ENCODE measurements at places on chromosomes 6 and 20. TPM values are rescaled to one million over a fixed set of nuclear protein-coding genes. Genes with fewer than 3 reads are reported as not detected.

CALHM4 gene
- not detected for total RNA-seq

CAPN11 gene
- 0.78 TPM for total RNA-seq

TRIM40 gene
- not detected for total RNA-seq

GCNT2 gene
- 37.1 TPM for total RNA-seq

DNA sequence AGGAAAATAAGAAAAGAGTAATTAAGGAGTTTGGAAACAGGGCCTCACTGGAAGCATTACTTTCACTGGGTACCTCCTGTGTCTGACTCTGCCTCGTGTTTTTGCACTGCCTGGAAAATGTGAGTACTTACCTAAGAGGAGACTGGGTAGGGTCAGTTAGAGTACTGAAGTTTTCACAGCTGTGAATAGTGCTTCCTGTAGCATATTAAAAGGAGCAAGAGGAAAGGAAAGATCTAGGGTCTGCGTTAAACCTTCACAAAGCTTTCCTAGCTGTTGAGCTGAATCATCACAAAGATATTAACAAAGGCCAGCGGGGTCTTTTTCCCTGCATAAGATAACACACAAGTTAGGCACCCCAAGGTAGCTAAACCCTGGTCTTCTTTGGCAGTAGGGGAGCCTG lies 82.3 kb downstream of the MLIP start:
- DNase-seq, result no peak

DNA sequence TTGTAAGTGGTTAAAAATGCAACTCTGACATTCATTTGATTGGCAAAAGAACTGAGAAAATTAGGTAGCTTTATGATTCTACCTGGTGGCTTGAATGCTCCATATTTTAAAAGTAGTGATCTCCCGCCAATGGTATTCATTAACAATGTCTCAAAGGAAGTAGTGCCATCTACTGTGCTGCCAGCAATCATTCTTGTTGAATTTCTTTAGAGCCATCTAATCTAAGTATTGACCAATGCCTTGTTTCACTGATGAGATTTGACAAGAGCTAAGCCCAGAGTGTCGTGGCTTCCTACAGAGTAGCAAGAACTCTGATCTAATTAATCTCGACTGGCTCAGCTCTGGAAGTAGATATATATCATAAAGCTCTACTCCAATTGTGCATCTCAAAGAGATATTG lies 696.7 kb downstream of the C6orf118 start:
- no peak for DNase-seq

PRELID3B gene
- 41.4 TPM for total RNA-seq

EDN1 gene
- total RNA-seq, result 5.9 TPM

FARS2 gene
- total RNA-seq, result 13.3 TPM

GRCh38 chr6:3962291-3963280 lies 113.4 kb downstream of the FAM50B start:
- no peak for DNase-seq

BMP2 gene
- total RNA-seq, result 3.0 TPM

GRCh38 chr6:92354270-92354829 lies 1065.0 kb downstream of the EPHA7 start:
- DNase-seq, result no peak

DNA sequence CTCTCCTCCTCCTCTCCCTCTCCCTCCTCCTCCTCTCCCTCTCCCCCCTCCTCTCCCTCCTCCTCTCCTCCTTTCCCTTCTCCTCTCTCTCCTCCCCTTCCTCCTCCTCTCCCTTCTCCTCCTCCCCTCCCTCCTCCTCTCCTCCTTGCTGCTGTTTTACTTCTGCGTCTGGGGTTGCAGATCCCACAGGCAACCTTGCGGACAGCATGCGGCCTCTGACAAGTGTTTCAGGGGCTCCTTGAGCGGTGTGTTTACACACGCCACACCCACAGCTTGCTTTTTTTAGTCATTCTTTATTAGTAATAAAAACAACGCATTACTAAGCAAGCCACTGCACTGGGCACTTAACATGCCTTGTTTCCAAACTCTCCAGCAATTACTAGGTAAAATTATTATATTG lies 81.9 kb downstream of the TFAP2C start:
- DNase-seq, result no peak

SPDEF gene
- total RNA-seq, result 0.19 TPM

BCLAF1 gene
- 81.5 TPM for total RNA-seq

GRCh38 chr20:51061418-51062045 lies 38.6 kb upstream of the KCNG1 start:
- no peak for DNase-seq

- no peak for DNase-seq
Observed at GRCh38 chr6:125257351-125257750, 44.4 kb downstream of the HDDC2 start.

EXOC2 gene
- total RNA-seq, result 16.2 TPM

DNA sequence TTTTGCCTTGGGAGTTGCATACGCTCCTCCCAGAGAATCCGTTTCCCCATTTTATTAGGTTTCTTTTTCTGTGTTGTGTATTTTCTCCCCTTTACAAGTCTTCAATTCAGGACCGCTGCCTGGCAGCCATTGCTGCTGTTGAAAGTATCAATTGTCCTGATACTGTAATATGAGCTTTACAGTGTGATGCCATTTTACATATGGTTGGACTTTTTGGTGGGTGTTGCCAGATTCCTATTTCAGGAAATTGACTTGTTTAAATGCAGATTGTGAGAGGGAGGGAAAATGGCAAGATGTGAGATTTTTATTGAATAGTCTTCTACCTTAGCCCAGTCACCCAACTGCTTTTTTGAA lies 1.2 kb downstream of the PANK2 start:
- DNase-seq, result no peak

HDAC2 gene
- total RNA-seq, result 47.7 TPM

- no peak for DNase-seq
Observed at GRCh38 chr20:50845566-50846215, 50.8 kb downstream of the BCAS4 start.

LINC00237 gene
- not detected for total RNA-seq

PRR18 gene
- 0.13 TPM for total RNA-seq

DNA sequence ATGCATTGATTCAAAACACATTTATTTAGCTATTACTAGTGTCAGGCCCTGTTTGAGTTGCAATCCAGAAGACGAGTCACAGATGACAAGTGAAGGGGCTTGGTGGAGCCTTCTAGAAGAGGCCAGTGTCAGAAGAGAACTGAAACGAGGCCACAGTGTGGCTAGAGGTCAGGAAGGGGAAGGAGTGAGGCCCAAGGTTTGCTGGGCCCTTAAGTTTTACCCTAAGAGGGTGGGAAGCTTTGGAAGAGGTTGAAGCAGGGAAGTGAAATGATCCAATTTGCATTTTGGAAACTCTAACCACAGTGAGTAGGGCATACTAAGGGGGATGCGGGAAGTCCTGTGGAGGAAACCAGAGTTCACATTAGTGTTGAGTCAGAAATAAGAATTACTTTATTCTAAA lies 25.0 kb downstream of the TTK start:
- DNase-seq, result no peak

PI3 gene
- 0.62 TPM for total RNA-seq

OLIG3 gene
- not detected for total RNA-seq

- no peak for DNase-seq
Observed at GRCh38 chr20:60046011-60046413, 87.8 kb downstream of the CDH26 start.

DNA sequence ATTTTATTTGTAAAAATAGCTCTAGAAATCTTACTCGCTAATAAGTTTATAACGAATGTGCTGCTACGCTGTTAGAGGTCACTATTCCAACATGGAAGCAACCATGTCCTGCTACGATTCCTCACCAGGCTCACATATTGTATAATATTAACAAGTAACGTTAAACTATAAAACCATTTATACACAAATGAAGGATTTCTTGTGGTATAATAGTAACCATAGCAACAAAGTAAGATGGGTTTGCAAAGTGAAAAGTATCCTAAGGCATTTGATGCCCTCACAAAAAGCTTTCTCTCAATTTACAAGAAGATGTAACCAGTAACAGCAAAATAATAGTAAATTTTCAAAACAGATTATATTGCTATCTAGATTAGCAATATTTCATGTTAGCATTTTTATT lies 117.2 kb downstream of the PRKN start:
- DNase-seq, result no peak

NRN1 gene
- total RNA-seq, result 10.4 TPM

TPBG gene
- 4.9 TPM for total RNA-seq

- no peak for DNase-seq
Observed at GRCh38 chr6:25895771-25896170, 21.7 kb upstream of the SLC17A3 start.

DNA sequence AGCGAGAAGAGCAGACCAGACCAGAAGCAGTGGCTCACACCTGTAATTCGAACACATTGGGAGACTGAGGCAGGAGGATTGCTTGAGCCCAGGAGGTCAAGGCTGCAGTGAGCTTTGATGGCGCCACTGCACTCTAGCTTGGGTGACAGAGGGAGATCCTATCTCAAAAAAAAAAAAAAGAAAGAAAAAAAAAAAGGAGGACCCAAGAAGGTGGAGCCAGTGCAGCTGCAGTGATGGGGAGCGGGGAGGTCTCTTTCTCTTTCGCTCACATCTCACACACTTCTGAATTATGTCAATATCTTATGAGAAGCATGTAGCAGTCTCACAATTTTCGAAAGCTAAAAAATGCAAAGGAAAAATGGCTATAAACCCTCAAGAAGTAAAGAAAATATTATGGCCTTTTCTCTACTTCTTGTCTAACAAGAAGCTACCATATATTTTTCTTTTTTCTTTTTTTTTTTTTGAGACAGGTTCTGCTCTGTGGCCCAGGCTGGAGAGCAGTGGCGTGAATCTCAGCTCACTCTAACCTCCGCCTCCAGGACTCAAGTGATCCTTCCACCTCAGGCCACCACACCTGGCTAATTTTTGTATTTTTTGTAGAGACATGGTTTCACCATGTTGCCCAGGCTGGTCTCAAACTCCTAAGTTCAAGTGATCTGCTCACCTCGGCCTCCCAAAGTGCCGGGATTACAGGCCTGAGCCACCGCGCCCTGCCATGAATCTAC lies 3.8 kb upstream of the SPO11 start:
- DNase-seq, result no peak

ZSCAN23 gene
- total RNA-seq, result 1.6 TPM

GRCh38 chr6:109877028-109878004 lies 100.8 kb upstream of the GPR6 start:
- no peak for DNase-seq

DNA sequence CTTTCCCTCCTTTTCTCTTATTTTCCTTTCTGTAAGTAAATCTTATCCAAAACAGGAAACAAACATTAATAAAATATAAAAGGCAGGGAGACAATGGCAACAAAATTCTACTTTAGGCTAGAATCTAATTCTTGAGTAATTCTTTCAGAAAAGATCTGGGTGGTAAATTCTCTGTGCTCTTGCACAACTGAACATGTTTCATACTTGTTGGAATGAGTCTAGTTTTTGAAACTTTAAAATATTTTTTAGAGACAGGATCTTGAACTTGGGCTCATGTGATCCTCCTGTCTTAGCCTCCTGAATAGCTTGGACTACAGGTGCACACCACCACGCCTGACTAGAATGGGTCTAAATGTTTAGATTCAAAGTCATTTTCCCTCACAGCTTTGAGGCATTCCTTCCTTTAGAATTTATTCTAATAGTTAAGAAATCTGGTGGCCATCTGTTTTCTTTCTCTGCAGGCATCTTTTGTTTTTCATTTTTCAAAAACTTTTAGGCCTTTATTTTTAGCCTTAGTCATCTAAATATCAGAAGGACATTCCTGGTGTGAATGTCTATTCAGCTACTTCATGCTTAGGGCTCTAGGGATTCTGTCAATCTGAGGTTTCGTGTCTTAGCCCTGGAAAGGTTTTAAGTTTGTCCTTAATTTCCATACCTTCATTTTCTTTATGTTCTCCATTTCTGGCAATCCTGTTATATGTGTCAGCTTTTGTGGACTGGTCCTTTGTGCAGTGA lies 76.5 kb downstream of the CDKAL1 start:
- DNase-seq, result no peak

GRCh38 chr6:134908906-134909516 lies 40.9 kb downstream of the ALDH8A1 start:
- no peak for DNase-seq

DNA sequence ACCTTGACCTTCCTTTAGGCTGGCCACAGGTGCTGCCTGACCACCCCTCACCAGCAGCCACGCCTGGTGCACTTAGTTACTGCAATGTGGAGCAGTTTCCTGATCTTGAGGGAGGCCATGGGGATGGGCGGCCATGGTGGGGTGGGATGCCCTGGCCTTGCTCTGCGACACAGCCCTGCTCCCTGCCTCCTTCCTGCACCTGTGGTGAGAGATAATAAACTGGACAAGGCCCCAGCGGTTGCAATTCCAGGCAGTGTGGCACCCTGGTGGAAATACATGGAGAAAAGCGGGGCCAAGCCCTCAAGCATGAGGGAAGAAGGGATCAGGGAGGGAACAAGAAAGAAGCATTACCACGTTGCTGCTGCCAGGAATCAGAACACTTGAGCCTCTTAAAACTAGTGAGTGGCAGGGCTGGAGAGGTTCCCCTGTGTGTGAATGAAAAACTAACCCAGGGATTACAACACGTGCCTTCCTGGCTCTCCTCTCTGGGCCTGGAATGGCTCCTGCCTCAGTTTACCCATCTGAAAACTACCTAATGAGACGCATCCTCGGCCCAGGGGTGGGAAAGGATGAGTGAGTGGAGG lies 213.2 kb downstream of the LY86 start:
- DNase-seq, result no peak

DNA sequence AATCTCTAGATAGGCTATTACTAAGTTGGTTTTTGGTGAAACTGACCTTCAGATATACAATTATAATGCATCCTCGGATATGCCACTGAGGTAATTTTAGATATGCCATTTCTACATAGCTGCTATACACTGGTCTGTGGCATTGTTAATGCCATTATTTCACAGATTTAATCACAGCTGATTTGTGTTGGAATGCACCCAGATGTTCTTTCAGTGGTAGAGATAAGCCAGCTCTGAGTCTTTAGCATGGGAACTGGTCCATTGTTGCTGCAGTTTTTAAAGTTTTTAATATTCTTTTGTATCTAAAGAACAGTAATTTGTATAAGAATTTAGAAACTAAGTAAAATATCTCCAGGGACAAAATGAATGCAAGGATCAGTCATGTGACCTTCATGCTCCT lies 6.8 kb downstream of the TMX4 start:
- DNase-seq, result no peak

- no peak for DNase-seq
Observed at GRCh38 chr6:156795825-156796224, 18.6 kb downstream of the ARID1B start.

DNA sequence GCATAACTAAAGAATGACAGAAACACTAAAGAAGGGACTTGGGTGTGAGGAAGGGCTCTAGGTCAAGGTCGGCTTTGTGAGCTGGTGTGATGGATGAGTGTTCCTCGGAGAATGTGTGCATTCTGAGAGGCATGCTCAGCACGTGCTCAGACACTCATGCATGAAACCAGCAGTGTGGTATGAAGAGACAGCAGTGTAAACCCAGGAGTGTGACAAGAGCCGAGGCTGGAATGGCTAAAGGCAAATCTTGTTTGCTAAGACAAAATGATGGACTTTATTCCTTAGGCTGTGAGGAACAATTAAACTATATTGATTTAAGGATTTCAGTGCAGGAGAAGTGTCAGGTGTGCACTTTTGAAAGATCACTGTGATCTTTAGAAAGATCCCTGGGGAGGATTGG lies 107.4 kb upstream of the MAP7 start:
- no peak for DNase-seq

VSX1 gene
- total RNA-seq, result 0.54 TPM

Data from cardiac septum (tissue), 1 donor.